ENCODE measurements at places on chromosomes 2 and 18. TPM values are rescaled to one million over a fixed set of nuclear protein-coding genes. Genes with fewer than 3 reads are reported as not detected.

The EN1 gene
- total RNA-seq = not detected

The CYB5A gene
- total RNA-seq = 84.1 TPM

The CENPA gene
- 2.4 TPM for total RNA-seq

The PLEKHH2 gene
- 2.3 TPM for total RNA-seq

The MROH2A gene
- total RNA-seq = not detected

DNA sequence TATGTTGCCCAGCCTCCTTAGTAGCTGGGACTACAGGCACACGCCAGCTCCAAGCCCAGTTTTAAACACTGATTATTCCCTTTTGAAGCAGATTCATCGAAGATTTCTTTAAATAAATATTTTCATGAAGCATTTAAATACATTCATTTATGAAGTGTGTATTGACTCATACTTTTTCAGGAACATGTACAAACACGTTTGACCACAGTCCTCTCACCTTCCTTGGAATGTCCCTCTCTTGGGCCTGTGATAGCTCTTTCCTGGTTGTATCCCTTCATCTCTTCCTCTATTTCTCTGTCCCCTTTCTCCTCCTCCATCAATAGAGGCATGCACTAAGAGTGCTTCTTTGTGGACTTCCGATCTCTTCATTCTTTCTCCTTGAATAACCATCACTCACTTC lies 2.5 kb downstream of the PSTPIP2 start:
- no peak for DNase-seq

GRCh38 chr2:158567208-158567607 lies 110.5 kb downstream of the PKP4 start:
- no peak for DNase-seq

GRCh38 chr18:32443033-32443705 lies 27.5 kb downstream of the GAREM1 start:
- DNase-seq = no peak

DNA sequence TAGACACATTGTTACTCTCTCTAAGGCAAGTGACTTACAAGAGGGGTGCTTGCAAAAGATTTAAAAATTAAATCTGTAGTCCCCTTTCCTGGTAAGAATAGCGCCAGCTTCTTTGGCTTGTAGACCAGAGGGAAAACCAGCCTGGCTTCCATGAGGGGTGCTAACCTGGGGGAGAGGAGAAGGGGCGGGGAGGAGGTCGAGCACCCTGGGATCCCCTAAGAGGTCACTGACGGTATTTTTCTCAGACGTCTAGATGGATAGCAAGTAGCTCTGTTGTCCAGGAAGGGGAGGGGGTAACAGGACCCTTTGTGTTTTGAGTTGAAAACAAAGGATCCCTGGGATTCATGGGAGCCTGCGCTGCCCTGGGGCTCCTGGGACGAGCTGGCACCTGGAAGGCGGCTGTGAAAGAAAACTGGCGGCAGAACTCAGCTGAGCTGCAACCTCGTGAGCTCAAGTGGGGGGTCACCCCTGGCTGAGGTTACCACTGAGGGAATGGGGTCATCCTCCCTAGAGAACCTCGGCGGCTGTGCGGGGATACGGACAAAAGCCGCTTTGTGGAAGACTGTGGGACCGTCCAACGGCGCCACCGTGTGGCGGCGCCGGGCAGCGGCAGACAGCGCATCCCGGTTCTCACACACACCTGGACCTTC lies 37.8 kb upstream of the MRPL19 start:
- no peak for DNase-seq

- DNase-seq = no peak
Measured at GRCh38 chr18:62611453-62612288, 88.8 kb downstream of the ZCCHC2 start.

- no peak for DNase-seq
Measured at GRCh38 chr2:121999264-121999663, 243.8 kb downstream of the TSN start.

DNA sequence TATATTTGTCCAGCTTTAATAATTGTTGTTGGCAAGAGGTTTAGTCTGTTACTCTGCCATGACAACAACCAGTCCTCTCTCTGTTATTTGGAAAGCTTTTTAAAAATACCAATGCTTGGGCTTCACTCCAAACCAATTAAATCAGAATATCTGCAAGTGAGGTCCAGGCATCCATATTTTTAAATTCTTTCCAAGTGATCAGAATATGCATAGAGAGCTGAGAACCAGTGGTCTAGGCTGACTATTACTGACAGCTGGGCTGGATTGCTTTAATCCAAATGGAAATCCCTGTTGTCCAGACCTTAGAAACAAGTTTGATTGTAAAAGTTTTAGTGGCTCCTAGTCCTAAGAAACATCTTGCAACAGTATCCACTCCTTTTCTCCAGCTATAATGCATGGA lies 1059.7 kb upstream of the ACVR2A start:
- DNase-seq = no peak

GRCh38 chr2:206805887-206806607 lies 40.6 kb downstream of the FASTKD2 start:
- DNase-seq = no peak

- no peak for DNase-seq
Measured at GRCh38 chr2:20884829-20885228, 61.9 kb upstream of the LDAH start.

GRCh38 chr2:46387886-46388515 lies 90.8 kb downstream of the EPAS1 start:
- no peak for DNase-seq

GRCh38 chr2:85862426-85862825 lies 26.4 kb downstream of the ST3GAL5 start:
- DNase-seq = no peak

- no peak for DNase-seq
Measured at GRCh38 chr2:170942615-170943014, 13.6 kb downstream of the GORASP2 start.

All from kidney epithelial cell (primary cell).